Activated T-cell treated with anti-CD3 and anti-CD28 coated beads for 1 hour (primary cell): ENCODE measurements at places on chromosomes 2 and 18.

DNA sequence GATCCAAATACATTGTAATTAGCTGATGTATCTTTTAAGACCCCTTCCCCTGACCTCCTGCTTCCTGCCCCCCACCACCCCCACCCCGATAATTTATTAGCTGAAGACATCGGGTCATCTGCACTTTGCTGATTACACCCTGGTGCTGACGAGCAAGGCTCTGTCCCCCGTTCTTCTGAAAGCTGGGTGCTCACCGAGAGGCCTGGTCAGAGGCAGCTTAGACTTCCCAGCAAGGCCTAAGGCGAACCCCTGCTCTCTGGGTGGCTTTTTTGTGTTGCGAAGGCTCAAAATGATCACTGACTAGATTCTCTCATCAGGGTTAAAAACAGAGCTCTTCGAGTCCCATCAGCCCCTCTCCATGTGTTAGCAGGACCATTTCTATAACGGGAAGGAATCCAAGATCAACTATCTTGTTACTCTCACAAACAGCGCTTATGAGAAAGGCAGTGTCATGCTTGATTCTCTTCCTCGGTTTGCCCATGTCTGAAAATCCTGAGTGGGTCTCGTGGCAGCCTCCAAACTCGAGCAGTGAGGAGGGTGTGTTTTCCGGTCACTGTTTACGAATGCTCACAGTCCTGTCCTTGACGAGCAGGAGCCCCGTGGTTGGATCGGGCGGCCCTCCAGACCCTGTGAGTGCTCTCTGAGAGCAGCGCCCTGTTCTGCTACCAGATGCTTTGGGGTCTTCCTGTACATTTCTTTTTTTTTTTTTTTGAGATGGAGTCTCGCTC is 201.6 kb downstream of the HDAC4 start:
- no peak for DNase-seq

GRCh38 chr2:28615706-28616105 is 119.8 kb downstream of the PLB1 start:
- DNase-seq, result no peak

DNA sequence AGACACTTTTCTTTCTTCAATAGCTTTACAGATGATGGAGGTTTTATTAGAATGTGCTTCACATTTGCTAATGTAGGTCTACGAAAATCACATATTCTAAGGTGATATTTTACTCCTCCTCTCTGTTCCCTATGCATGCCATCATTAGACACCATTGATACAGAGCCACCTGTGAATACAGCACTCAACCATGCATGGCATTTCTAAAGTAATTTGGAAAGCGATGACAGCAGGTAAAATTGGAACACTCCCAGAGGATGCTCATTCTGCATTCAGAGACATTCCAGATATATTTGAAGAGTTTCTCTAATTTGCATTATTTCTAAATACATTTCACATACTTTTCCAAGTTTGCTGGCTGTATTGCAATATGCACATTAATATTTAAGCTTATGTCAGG is 65.3 kb upstream of the RIT2 start:
- no peak for DNase-seq

GRCh38 chr2:224086226-224086914 is 47.3 kb upstream of the SERPINE2 start:
- no peak for DNase-seq

GRCh38 chr2:85164145-85164569 is 31.0 kb downstream of the TCF7L1 start:
- DNase-seq, result no peak

- DNase-seq, result no peak
Observed at GRCh38 chr18:55422456-55423180, 165.4 kb downstream of the TCF4 start.

DNA sequence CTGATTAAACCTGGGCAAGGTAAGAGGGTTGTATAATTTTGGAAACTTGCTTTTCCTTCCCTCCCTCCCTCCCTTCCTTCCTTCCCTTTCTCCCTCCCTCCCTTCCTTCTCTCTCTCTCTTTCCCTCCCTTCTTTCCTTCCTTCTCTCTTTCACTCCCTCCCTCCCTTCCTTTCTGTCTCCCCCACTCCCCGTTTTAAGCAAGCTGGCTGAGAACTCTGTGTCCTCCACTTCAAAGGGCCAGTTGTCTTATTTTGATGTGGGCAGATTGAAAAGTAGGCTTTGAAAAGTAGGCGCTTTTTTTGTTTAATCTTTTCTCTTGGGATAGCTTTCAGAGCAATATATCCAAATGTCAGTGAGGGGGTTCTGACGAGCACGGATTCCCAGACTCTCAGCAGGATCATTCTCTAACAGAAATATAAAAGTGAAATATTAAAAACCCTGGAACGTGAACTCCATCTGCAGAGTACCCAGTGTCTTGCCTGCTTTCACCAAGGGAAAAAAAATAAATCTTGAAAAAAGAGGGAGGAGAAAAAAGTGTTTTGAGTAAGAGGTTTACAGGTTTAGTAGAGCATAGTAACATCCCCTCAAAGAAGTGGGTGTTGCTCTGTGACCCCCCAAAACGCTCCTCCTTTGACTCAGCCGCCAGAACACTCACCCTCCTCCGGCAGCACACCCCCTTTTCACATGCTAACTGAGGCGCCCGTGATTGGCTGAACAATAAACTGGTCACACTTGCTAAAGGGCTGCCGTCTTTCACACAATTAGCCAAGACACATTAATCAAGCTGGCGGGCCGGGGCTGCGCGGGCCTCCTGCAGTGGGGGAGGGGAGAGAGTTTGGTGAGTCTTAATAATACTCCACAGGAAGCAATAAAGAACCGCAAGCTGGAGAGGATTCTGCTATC is 52.2 kb downstream of the CDK15 start:
- DNase-seq, result no peak

DNA sequence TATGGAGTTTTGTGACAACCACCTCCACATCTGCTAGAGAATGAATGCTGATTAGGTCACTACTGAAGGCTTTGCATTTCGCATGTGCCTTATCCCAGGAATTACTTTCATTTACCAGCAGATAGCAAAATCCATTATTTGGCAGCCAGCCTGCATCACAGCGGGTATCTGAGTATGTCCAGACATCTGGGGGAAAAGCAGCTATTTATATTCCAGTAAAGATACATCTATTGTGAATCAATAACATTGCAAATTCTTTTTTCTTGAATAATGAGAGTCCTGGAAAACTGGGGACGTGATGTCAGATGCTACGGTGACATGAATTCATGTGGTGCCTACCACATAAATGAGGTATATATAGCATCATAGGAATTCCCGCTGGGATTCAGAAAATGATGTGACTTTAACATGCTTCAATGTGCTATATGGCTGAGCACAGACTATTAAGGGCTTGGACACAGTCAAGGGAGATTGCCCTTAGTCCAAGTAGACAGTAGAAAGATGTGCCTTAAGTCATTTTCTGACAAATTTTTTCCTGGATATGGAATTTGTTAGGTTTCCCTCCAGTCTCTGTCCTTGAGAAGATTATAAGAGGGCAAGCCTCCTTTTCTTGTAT is 84.2 kb upstream of the CD302 start:
- no peak for DNase-seq

- no peak for DNase-seq
Observed at GRCh38 chr2:200509235-200509611, 645 bp downstream of the KCTD18 start.

DNA sequence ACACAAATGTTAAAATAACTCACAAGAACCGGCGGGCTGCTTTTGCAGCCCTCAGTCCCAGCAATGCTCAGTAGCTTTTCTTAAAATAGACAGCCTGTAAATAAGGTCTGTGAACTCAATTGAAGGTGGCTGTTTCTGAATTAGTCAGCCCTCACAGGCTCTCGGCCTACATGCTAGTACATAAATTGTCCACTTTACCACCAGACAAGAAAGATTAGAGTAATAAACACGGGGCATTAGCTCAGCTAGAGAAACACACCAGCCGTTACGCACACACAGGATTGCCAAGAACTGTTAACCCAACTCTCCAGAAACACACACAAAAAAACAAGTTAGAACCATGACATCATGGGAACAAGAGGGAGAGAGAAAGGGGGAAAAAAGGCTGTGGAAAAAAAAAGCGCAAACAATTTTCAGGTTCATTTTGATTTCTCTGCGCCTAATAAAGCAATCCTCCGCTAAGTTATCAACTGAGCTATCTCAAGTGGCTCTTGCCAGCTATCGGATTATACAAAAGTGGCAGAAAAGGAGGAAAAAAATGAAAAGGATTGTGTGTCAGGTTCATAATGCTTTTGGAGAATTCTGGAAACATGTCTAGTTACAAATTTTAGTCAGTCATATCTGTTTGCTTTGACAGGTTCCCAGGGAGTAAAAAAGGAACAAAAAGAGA is 89.1 kb downstream of the ZEB2 start:
- no peak for DNase-seq

GRCh38 chr2:234823877-234824376 is 127.9 kb upstream of the SH3BP4 start:
- DNase-seq, result no peak

GRCh38 chr2:66024391-66024790 is 410.5 kb upstream of the MEIS1 start:
- DNase-seq, result no peak

GRCh38 chr2:43407935-43408334 is 181.5 kb upstream of the ZFP36L2 start:
- no peak for DNase-seq

DNA sequence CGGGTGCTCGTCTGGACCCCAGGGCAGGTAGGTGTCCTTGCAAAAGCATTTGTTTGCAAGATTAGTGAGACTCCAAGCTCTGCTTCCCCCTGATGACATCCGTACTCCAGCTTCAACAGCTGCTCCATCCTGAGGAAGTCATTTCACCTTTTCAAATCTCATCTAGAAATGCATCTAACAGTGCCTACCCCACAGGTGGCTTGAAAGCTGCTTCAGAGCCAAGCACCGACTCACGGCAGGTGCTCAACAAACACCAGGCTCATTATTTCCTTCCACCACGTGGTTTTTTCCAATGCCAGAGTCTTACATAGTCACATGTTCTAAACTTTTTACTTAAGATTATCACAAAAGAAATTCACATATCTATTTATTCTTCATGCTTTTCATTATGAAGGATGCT is 31.9 kb downstream of the CNGA3 start:
- no peak for DNase-seq

GRCh38 chr18:12038639-12039539 is 54.8 kb upstream of the ANKRD62 start:
- peak; percentile 67 for DNase-seq

DNA sequence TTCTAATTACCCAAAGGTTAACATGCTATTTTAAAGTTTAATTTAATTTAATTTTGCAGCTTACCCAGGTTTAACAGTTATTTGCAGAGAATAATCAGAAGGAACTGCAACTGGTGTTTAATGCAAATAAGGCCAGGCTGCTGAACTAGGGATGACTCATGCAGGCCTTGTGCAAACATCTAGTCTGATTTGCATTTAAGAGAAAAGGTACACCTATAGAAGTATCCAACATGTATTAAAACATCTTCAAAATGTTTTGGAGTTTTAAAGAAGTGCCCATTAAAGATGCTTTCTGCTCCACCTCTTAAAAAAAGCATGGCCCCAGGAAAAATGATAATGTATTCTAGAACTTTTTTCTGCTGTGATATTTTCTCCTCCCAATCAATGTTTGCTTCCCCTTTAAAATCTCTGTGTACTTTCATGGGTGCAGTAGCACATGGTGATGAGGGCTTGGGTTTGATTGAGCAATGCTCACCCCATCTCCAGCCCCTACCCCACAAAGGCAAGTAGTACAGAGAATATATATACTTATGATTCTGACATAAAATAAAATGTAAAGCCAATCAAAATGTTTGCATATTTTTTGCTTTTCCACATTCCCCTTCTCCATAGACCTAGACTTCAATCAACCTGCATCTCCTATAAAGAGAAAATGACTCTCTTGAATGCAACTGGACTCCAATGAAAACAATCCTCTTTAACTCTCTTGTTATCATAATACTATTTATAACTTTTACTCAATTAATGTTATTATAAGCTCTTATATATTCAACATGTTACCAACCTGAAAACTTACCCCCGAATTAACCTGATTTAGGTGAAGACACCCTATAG is 54.1 kb downstream of the ATP8B1 start:
- no peak for DNase-seq

DNA sequence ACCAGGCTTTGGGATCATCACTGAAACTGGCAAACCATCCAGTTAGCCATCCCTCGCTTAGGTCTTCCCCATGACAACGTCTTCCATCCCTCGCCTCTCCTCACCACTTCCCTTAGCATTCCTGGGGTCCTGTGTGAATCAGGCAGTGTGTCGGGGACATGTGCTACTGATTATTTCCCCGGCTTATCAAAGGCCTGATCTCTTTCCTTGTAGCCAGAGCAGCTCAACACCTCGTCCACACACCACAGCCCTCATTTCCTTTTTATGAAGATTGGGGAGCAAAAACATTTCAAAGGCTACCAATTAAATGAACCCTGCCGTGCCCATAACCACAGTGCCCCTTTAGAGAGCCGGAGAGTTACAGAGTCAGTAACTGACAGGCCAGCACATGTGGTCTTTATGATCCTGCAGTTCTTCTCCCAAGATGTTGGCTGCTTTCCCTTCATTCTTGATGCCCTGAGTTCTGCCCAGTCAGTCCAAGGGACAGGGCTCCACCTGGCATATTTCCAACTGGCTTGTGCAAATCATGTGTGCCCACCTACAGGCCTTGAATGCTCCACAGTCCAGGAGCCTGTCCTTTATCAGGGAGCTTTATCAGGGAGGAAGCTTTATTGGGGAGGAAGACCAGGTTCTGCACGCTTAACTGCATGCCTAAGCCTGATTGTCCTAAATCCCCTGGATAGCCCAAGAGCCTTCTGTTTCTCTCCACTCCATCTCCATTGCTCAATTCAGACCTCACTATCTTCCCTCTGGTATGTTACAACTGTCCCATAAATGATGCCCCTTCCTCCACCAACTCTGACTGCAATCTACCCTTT is 343.1 kb downstream of the CYRIA start:
- no peak for DNase-seq

- no peak for DNase-seq
Observed at GRCh38 chr2:129058981-129059380, 740.3 kb upstream of the HS6ST1 start.

GRCh38 chr2:1738646-1739302 is 5.5 kb downstream of the PXDN start:
- DNase-seq, result no peak

DNA sequence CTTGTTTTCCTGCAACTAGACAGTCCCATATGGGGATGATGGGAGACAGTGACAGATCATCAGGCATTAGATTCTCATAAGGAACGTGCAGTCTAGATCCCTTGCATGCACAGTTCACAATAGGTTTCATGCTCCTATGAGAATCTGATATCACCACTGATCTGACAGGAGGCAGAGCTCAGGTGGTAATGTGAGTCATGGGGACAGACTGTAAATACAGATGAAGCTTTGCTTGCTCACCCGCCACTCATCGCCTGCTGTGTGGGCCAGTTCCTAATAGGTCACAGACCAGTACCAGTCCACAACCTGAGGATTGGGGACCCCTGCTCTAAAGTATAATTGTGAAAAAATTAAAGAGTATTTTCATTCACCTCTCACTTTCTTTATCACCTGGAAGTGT is 23.6 kb upstream of the RAB1A start:
- DNase-seq, result no peak

GRCh38 chr2:222319586-222320435 is 21.0 kb upstream of the PAX3 start:
- no peak for DNase-seq

GRCh38 chr2:216736326-216736725 is 41.0 kb upstream of the IGFBP5 start:
- no peak for DNase-seq
